ENCODE measurements at places on chromosomes 12 and 14.

- DNase-seq, result no peak
Observed at GRCh38 chr14:24314377-24315193, 3.3 kb downstream of the LTB4R start.

- DNase-seq, result no peak
Observed at GRCh38 chr14:85319101-85319500, 210.8 kb upstream of the FLRT2 start.

- no peak for DNase-seq
Observed at GRCh38 chr12:56589783-56590182, 40.3 kb downstream of the BAZ2A start.

DNA sequence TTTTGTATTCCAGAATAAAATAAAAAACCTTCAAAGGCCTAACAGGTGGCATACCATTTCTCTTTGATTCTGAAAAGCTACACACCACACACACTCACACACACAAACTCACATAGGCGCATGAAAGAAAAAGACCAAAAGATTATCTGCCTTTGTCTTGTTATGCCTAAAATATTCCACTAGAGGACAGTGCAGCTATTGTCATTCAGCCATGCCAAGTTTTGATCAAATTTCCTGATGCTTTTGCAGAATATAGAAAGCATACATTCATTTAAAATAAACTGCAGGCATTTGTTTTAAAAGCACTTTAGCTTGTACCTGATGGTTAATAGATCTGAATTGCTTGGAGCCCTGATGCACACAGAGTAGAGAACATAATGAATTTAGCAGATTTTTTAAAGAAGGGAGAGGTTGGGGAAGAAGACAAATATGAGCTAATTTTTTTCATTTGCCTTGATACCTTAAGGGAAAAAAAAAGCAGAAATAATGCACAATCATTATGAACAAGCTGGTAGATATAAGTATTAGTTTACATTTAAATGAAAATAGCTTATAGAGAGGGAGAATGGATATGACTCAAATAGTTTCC, 1766.9 kb upstream of the SEL1L start:
- no peak for DNase-seq

DNA sequence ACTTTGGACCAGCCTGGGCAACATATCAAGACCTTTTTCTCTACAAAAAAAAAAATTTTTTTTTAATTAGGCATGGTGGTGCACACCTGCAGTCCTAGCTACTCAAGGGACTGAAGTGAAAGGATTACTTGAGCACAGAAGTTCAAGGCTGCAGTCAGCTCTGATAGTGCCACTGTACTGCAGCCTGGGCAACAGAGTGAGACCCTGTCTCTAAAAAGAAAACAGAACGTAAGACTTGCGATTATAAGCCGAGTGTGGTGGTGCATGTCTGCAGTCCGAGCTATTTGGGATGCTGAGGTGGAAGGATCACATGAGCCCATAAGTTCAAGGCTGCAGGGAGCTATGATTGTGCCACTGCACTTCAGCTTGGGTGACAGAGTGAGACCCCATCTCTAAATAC, 76.0 kb downstream of the DENND5B start:
- DNase-seq, result no peak

- DNase-seq, result no peak
Observed at GRCh38 chr12:44384136-44384535, 492.0 kb downstream of the NELL2 start.

DNA sequence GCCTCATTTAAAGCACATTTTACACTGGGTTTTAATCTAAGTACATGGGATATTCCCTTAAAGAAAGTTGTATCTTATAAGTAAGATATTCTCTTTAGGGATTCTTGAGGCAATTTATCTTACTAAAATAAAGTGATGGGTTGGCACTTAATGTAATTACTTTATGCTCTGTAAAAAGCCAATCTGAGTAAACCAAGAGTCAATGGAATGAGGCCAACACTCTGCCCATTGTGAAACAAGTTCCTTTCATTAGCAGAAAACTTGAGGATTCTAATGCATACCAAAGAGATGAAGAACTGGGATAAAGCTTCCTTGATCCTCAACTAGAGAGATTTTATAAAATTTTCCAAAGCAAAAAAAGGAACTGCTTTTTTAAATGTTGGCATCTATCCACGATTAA, 121.2 kb downstream of the METTL25 start:
- no peak for DNase-seq

DNA sequence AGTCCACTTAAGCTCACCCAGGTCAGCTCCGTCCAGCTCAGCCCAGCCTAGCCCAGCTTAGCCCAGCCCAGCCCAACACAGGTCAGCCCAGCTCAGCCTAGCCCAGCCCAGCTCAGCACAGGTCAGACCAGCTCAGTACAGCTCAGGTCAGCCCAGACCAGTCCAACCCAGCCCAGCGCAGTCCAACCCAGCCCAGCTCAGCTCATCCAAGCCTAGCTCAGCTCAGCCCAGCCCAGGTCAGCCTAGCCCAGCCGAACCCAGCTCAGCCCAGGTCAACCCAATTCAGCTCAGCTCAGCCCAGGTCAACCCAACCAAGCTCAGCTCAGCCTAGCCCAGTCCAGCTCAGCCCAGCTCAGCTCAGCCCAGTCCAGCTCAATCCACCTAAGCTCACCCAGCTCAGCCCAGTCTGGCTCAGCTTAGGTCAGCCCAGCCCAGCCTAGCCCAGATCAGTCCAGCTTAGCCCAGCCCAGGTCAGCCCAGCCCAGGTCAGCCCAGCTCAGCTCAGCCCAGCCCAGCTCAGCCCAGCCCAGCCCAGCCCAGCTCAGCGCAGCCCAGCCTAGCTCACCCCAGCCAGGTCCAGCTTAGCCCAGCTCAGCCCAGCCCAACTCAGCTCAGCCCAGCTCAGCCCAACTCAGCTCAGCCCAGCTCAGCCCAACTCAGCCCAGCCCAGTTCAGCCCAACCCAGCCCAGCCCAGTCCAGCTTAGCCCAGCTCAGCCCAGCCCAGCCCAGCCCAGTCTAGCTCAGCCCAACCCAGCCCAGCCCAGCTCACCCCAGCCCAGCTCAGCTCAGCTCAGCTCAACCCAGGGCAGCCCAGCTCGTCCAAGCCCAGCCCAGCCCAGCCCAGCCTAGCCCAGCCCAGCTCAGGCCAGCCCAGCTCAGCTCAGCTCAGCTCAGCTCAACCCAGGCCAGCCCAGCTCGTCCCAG, 184.0 kb downstream of the TMEM121 start:
- DNase-seq, result no peak

GRCh38 chr12:678747-679712, 15.8 kb upstream of the NINJ2 start:
- DNase-seq, result no peak

DNA sequence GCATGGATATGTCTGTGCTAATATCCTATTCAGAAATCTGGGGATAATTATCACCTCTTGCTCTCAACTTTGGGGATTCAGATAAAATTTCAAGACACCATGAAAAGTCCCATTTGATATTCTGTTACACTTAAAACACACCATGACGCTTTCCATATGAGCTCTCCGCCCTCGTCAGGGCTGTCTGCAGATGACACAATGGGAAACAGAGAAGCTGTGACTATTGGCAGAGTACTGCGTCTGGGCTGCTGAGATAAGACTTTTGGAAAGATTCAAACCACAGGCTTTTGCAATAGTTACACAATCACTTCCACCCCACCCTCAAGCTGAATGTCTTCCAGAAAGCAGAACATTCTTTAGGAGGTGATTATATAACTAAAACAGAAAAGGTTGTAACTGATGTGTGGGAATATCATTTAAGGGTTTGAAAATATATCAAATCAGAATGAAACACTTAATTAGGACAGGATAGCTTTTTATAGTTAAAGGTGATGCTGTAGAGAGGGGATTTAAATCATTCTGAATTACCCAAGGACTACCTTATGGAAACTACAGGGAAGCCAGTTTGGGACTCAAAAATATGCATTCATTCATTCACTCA, 75.3 kb upstream of the TMPO start:
- no peak for DNase-seq

DNA sequence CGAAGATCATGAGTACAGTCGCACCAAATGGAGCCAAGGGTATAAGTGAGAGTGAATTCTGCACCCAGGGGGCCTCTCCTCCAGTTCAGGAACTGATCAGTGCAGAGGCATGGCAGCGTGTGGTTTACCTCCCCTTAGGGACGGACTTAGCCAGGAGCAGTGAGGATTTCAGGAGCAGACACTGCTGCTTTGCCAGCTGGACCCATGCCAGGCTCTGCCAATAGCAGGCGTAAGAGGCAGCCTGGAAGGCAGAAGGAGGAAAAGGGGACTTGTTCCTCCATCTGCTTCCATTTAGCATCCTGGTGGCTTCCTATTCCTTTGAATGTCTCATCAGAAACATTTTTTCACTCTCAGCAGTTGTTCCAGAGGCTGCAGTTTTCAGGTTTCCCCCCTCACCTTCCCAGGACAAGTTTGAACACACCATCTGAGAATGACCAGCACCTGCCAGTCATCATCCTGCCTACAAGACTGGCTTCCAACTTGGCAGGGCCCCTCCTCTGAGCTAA, 137.0 kb upstream of the LMNTD1 start:
- DNase-seq, result no peak

GRCh38 chr12:6612652-6613014, 5.5 kb upstream of the CHD4 start:
- no peak for DNase-seq

GRCh38 chr12:2540535-2540941, 254.2 kb upstream of the FKBP4 start:
- no peak for DNase-seq

DNA sequence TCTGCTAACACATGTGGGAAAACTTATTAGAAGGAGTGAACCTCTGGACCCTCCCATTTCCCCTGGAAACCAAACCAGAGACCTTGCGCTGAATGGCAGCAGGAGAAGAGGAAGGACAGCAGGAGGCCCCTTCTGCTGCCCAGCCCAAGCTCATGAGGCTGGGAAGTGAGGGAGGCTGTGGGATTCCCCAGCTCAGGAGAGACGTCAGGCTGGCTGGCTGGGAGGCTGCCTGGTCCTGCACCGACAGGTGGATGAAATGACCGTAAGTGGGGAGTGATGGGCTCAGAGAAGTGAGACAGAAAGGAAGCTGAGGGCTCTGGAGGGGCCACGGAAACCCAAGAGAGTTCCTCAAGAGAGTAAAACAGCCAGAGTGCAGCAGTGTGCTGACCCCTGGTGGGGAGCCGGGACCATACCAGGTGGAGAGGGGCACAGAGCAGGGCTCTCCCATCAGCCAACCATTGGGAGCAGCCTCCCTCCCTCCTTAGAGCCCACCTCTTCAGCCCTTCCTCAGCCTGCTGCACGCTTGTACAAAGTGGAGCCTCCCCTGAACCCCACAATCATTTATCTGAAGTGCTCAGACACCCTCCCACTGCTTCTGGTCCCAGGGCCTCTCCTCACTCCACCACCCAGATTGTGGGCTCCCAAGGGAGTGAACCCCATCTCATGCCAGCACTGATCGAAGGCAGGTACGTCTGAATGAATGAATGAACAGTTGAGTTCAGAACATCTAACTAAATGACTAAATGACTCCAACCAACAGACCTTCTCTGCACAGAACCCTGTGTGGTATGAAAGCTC, 14.0 kb downstream of the TAMALIN start:
- DNase-seq, result no peak

DNA sequence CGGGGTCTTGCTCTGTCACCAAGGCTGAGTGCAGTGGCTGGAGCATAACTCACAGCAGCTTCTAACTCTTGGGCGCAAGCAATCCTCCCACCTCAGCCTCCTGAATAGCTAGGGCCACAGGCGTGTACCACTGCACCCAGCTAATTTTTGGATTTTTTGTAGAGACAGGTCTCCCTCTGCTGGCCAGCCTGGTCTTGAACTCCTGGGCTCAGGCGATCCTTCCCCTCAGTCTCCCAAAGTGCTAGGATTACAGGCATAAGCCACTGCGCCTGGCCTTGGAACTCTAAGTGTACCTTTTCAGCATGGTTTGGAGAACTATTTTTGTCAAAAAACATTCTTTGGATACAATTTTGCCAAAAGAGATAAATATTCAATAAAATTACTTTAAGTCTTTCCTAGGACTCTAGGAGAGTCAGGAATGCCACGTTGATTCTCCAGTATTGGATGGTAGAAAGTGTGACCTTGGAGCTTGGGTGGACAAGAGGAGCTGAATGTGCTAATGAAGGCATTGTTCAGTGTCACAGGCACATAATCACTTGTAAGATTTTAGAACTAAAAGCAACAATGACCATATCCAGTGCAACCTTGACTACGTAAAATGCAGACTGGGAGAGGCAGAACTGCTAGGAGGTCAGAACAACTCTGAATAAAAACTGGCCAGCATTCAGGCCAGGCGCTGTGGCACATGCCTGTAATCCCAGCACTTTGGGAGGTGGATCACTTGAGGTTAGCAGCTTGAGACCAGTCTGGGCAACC, 2.8 kb downstream of the SRSF9 start:
- no peak for DNase-seq

DNA sequence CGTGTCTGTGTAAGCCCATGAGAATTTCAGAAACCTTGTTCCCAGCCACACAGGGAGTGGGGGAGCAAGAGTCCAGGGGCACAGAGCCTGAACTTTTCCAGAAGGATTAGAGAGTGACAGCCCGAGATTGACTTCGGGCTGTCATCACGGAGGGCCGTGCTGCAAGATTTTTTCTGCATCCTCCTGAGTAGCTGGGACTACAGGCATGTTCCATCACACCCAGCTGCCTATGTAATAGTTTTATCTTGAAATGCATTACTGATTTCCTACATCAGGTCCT, 14.4 kb downstream of the EVL start:
- DNase-seq, result no peak

DNA sequence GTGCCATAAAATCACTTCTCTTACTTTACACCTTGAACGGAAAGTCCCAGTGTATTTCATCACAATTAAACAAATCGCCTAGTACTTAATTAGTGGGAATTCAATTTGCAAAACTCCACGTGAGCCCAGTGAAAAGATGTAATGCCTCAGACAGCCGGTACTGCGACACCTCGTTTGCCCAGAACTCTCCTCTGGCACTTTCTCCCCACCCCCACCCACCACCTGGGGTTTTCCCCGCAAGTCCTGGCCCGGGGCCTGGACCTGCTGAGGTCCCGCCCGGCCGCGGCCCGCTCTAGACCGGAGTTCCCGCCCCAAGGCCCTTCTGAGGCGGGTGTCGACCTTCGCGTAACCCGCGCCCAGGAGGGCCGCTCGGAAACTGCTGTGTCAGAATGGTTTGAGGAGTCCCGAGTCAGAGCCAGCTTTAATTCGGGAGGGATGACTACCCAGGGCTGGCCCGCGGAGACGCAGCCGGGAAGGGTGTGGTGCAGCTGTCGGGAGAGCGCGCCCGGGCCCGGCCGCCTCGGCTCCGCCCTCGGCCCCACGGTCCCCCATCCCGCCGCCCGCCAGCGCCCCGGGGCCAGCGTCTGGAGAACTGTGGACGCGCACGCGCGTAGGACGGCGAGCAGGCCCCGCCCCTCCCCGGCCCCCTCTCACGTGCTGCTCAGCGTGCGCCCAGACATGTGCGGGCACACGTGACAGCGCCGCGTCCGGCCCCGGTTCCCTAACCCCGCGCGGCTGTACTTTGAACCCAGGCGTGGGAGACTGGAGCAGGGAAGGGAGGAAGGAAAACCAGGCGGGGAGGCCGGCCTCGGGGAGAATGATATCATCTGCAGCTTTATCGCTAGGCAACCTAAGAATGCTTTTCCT, 10.8 kb downstream of the BHLHE41 start:
- peak; percentile 51 for DNase-seq

DNA sequence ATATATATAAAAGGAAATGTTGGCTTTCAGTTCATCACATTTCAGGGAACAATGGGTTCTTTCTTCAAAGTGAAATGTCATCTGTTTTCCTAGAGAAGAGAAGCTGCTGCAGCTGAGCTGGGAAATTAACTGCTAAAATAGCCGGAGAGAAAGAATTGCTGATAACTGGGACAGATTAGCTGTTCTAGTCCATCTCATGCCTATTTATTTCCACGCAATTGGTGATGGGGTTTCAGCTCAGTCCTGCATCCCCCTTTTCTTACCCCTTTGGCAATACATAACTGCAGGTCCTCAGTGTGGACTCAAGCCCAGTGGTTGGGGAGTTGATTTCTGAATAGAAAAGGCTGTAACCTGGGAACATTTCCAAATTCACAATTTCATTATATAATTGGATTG, 436.9 kb upstream of the TMEM132C start:
- no peak for DNase-seq

Measured in activated naive CD8-positive, alpha-beta T cell treated with anti-CD3 and anti-CD28 coated beads, Interleukin-2, amount 50 U/mL, for 16 hours (primary cell).